ENCODE measurements at places on chromosomes 5 and 9.

DNA sequence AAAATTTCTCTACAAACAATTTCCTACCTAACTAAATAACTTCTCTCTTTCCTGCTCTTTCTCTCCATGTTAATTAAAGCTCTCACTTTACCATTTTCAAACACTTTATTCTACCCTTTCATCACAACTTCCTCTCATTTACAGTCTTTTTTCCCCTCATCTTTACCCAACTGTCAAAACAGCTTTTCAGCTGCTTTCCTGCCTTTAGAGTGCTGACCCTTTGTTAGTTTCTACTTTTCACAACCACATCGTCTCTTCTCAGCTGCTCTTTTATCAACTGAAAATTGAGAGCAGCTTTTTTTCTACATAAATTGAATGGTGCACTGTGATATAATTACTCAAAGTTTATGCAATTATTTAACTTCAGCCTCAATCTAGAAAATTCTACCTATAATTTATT lies 3.1 kb upstream of the HOMER1 start:
- no peak for DNase-seq

- DNase-seq, result no peak
These were observed 43.9 kb downstream of the BOD1 start for GRCh38 chr5:173572431-173573125.

DNA sequence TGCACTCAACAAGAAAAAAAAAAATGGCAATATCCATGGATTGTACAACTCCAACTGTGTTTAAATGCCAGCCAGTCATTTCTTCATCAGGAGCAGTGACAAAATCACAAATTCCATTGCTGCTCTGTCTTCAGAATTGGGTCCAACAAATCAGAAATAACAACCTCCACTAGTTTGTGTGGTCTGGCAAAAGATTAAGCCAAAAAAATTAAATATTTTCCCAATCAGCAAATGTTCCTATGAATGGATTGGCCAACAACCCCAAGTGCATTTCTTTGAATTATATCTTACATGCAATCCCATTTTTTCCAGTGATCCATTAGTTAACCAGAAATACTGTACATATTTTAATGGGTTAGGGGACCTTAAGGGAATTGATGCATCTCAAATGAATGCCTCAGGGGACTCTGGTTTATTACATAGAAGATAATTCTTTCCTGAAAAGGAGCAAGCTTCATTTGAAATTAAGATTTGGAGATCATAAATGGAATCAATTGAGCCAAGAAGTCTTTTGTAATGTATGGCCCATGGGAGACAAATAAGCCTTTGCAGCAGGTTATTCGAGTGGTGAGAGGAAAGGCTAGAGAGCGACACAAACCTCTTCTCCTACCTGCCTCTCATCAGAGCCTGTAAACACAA lies 131.8 kb downstream of the TLE1 start:
- DNase-seq, result no peak

- DNase-seq, result no peak
These were observed 142.1 kb downstream of the XRCC4 start for GRCh38 chr5:83219495-83219894.

DNA sequence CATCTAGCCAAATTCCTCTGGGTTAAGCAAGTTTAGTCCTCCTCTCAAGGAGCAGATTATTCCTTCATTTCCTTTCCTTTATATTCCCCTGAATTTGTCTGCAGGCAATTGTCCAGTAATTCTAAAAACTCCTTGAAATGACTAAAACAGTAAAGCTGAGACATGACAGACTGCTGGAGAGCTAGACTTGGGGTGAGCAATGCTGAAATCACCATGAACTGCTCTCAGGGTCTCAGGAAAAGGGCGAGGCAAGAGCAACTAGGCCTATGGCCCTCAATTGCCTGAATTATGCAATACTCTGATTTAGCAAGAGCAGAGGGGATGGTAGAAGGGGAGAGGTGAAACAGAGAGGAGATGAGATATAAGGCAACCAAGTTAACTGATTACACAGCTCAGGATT lies 172.9 kb upstream of the NREP start:
- DNase-seq, result peak; percentile 50

GRCh38 chr9:76153902-76154629 lies 240.2 kb downstream of the RFK start:
- no peak for DNase-seq

GRCh38 chr5:116313366-116313765 lies 228.5 kb downstream of the COMMD10 start:
- no peak for DNase-seq

DNA sequence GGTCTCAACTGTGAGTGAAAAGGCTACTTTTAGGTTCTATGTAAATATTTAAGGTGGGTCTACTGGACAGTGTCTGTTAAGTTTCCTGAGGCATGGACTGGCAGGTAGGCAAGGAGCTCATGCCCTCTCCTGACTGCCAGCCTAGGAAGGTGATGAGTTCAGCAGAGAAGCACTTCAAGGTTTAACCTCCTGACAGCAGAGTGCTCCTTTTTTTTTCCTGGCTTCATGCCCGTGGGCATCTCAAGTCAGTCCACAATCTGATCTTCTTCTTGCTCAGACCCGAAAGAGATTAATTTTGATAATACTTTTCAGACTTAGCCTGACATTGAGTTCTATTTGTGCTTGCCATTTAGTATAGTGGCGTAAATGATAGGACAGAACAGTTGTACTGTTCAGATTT lies 241.9 kb upstream of the NREP start:
- DNase-seq, result no peak

DNA sequence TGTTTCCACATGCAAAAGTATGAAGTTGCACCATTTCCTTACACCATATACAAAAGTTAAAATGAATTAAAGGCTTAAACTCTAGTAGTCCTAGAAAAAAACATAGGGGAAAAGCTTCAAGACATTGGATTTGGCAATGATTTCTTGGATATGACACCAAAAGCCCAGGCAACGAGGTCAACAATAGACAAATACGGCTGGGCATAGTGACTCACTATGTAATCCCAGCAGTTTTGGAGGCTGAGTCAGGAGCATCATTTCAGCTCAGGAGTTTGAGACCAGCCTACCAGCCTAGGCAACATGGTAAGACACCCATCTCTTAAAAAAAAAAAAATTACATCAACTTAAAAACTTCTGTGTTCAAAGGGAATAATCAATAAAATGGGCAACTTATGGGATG lies 30.9 kb upstream of the SREK1 start:
- DNase-seq, result peak; percentile 46

DNA sequence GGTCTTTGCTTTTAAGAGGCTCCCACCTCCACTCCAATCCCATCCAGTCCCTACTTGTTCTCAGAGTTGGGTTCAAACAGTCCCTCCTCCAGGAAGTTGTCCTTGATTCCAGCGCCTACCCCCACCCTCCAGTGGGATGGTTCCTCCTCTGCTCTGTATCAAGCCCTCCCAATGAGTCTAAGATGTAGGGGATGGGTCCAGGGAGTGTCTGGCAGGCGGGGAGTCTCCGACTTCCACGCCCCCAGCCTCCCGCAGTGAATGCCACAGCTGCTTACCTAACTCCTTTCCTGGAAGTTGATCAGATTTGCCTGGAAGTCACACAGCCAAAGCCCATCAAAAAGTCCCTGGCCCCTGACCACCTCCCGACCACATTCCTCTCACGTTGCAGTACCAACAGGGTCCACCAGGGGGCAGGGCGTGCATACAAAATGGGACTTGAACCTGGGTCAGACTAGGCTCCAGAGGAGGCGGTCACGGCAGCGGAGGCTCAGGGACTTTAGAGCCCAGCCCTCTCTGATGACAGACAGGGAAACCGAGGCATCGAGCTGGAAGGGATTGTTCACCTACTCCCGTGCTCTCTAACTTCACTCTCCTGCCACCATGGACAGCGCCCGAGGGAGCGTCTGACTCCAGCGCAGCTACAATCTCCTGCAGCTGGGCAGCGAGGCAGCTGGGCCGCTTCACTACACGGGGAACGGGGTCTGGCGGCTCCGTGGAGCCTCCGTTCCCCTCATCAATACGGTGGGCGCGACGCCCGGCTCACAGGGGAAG lies 25.0 kb upstream of the TDRD7 start:
- DNase-seq, result peak; percentile 88

GRCh38 chr9:127149463-127150390 lies 27.3 kb upstream of the ANGPTL2 start:
- DNase-seq, result peak; percentile 40

DNA sequence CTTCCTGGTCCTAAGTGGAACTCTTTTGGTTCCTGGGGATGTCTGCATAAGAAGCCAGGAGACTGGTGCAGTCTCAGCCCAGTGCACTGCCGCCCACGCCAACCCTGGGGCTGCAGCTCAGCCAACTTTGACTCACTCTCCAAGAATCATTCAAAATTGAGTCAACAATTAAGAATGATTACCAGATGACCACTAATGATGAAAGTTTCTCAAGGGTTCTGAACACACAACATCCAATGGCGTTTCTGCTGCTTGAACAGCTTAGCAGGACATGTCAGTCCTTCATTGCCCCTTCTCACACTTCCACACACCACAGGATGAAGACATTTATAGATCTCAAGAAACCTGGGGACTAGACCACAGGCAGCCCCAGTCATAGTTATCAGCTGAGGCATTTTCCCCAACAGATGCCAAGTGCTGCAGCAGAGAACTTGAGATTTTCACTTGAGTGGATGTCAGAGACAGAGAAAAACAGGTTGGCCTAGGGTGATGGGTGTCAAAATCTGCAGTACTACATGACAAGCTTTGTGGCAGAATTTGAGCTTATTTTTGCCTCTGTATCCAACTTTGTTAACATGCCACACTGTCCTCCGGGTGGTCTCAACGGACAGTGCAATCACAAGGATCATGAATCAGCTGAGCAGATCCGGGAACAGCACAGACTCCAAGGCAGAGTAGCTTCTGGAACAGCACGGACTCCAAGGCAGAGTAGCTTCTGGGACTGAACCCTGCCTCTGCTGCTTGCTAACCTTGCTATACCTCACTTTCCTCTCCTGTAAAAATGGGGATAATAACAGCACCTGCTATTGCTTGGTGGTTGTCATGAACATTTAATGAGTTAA lies 356.1 kb downstream of the SPOCK1 start:
- DNase-seq, result peak; percentile 93

- no peak for DNase-seq
These were observed 936 bp upstream of the WDR5 start for GRCh38 chr9:134134949-134135342.

GRCh38 chr5:156686796-156687195 lies 163.3 kb upstream of the PPP1R2B start:
- no peak for DNase-seq

- DNase-seq, result no peak
These were observed 30.4 kb downstream of the MVB12B start for GRCh38 chr9:126357074-126357473.

- peak; percentile 66 for DNase-seq
These were observed 128.8 kb downstream of the GPBP1 start for GRCh38 chr5:57302643-57303042.

- DNase-seq, result peak; percentile 74
These were observed 168.7 kb downstream of the GRIA1 start for GRCh38 chr5:153659039-153659736.

DNA sequence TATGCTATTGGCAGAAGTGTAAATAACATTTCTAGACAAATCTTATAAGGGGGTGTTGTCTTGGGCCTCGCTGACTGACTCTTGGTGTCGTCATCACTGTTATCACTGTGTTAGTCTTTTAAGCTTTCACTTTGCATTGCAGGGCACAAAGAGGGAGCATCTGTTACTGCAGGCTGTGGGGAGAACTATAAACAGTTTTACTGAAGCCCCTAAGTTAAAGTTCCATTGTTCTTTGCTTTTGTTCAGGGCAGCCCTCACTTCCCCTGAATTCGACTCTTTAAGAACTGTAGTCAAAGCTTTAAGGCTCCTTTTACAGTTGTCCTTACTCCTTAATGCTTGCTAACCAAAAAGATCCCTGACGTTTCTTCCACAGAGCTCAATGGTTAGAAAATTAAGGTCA lies 605.0 kb downstream of the RAB3C start:
- peak; percentile 23 for DNase-seq

DNA sequence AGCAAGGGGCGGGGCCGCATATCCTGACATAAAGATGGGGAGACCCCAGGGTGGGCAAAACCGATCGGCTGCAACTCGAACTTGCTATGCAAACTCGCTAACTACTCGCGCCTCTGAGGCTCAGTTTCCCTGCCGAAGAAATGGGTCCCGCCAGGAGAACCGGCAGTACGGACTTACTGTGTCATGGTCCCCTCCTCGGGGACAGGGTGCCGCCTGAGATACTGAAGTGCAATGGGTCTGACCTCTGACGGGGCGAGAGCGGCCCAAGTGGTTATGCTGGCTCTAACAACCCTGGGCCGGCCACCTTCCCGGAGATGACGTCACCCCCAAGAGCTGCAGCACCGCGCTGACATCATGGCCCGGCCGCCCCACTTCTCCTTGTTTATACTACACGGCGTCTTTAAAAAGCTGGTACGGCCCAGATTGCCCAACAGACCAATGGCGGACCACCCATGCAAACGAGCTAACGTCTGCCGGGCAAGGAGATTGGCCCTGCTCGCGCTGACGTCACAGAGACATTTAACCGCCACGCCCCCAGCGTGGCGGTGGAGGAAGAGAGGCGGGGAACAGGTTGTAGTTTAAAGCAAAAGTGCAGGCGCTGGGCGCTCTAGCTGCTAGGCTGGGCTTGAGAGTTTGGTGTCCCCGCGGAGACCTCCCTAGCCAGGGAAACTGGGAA lies 490 bp upstream of the RNF44 start:
- peak; percentile 100 for DNase-seq

- DNase-seq, result no peak
These were observed 30.9 kb downstream of the GSN start for GRCh38 chr9:121298689-121299466.

DNA sequence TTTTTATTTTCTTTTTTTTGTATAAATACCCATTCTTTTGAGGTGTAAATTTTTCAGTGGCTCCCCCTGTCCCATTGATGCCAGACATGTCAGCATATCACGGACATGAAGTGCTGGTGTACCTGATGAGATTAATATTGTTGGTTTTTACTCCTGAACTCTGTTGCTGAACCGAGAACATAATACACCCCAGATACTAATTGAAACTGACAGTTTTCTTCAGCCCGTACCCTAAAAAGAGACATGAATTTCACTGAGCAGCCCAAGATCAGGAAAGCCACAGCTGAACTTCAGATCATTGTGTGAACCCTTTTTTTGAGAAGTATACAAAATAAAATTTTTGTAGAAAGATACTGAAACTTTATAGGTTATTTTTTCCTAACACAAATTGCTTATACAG lies 75.7 kb downstream of the PRDM9 start:
- no peak for DNase-seq

DNA sequence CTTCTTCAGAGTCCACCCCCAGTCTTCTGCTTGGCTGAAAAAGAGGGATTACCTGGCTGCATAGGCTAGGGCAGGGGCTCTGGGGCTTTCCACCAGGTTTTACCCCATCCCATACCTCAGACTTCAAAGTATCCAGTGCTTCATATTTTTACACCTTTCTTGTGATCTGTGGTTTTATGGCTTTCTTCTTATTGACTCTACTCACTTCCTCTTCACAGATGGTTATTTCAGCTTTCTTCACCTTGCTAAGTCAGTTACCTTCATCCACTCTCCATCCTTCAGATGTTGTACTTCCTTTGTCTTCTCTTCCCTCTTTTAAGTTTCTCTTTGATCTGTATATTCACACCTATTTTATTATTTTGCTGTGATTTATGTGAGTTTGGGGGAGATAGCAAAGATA lies 104.3 kb downstream of the GRIA1 start:
- DNase-seq, result no peak
